ENCODE measurements at places on chromosomes 12 and 14.

GRCh38 chr12:115763982-115764621, 513.4 kb downstream of the MED13L start:
- H3K4me3 ChIP-seq, result no peak overlapping the region
- no peaks in the 10 kb centered on the region for H3K36me3 ChIP-seq
- no peaks in the 10 kb centered on the region for H3K27me3 ChIP-seq
- DNase-seq, result no peak
- no peak overlapping the region for H3K27ac ChIP-seq

- H3K36me3 ChIP-seq, result no peaks in the 10 kb centered on the region
- H3K4me3 ChIP-seq, result peak overlapping the region; percentile 66
- peak overlapping the region; percentile 84 for H3K27ac ChIP-seq
- H3K27me3 ChIP-seq, result no peaks in the 10 kb centered on the region
Observed at GRCh38 chr14:69259168-69259526, 811 bp upstream of the GALNT16 start.

- no peaks in the 10 kb centered on the region for H3K27me3 ChIP-seq
- no peak for DNase-seq
- H3K4me1 ChIP-seq, result no peaks in the 10 kb centered on the region
- H3K4me3 ChIP-seq, result no peak overlapping the region
Observed at GRCh38 chr12:12121061-12121460, 50.3 kb downstream of the BCL2L14 start.

- DNase-seq, result no peak
- H3K4me1 ChIP-seq, result no peaks in the 10 kb centered on the region
- no peaks in the 10 kb centered on the region for H3K36me3 ChIP-seq
- H3K4me3 ChIP-seq, result no peak overlapping the region
- H3K27me3 ChIP-seq, result peaks cover 3% of the 10 kb centered on the region
Observed at GRCh38 chr12:119019166-119019565, 37.8 kb downstream of the SRRM4 start.

DNA sequence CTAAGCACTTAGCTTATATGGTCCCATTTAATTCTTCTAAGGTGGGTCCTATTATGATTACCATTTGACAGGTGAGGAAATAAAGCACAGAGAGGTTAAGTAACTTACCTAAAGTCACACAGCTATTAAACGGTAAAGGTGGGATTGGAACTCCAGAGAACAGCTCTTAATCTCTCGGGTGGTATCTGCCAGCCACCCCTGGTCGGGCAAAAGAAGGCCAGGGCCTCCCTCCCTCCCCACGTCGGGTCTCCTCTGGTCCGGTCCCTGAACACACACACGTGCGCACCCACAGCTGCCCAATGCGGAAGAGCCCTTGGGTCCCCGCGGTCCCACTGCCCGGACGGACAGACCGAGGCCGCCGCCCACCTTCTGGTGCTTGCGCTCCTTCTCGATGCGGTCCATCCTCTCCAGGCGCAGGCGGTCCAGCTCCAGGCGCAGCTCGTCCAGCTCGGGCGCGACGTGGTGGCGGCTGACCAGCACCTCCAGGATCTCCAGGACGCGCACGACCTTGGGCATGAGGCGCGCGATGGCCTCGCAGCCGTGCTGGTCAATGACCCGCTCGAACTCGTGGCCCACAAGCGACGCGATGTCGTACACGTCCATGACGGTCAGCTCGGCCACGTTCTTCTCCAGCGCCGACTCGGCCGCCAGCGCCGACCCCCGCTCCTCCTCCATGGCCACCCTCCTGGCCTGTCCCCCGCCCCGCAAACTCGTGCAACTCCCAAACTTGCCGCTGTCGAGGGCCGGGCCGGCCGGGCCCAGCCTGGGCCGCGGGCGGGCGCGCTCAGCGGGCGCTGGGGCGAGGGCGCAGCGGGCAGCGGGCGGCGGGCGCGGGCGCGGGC, 490 bp downstream of the RILPL1 start:
- peaks cover 27% of the 10 kb centered on the region for H3K4me1 ChIP-seq
- H3K36me3 ChIP-seq, result no peaks in the 10 kb centered on the region
- H3K4me3 ChIP-seq, result peak overlapping the region; percentile 92
- DNase-seq, result peak; percentile 52
- H3K27ac ChIP-seq, result peak overlapping the region; percentile 87

GRCh38 chr14:99242816-99243721, 28.9 kb downstream of the BCL11B start:
- no peaks in the 10 kb centered on the region for H3K4me1 ChIP-seq
- peaks cover 29% of the 10 kb centered on the region for H3K27me3 ChIP-seq
- no peak overlapping the region for H3K4me3 ChIP-seq
- H3K36me3 ChIP-seq, result no peaks in the 10 kb centered on the region
- DNase-seq, result no peak

GRCh38 chr14:39251547-39251946, 17.8 kb downstream of the MIA2 start:
- no peaks in the 10 kb centered on the region for H3K36me3 ChIP-seq
- no peak overlapping the region for H3K27ac ChIP-seq
- no peak for DNase-seq
- no peaks in the 10 kb centered on the region for H3K27me3 ChIP-seq

DNA sequence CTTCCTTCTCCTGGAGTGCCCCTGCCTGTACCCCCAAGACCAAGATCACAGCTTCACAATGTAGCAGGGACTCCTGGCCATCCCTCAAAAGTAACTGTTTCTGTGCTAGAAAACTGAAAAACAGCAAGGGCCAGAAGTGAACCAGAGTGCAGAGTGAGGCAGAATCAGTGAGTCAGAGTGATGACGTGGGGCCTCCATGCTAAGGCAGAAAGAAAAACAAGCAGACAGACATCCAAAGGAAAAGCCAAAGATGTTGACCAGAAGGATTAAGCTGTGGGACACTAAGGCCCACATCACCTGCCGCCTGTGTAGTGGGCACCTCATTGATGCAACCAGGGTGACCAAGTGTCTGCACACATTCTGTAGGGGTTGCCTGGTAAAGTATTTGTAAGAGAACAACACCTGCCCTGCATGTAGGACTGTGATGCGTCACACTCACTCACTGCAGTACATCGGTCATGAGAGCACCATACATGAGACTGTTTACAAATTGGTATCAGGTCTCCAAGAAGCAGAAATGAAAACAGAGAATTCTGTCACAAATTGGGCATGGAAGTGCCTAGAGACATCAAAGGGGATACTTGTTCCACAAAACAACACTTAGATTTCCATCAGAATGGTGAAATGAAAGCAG, 51.2 kb downstream of the ARMH4 start:
- no peaks in the 10 kb centered on the region for H3K4me1 ChIP-seq
- H3K36me3 ChIP-seq, result no peaks in the 10 kb centered on the region
- H3K4me3 ChIP-seq, result no peak overlapping the region
- H3K27me3 ChIP-seq, result no peaks in the 10 kb centered on the region
- H3K27ac ChIP-seq, result no peak overlapping the region

DNA sequence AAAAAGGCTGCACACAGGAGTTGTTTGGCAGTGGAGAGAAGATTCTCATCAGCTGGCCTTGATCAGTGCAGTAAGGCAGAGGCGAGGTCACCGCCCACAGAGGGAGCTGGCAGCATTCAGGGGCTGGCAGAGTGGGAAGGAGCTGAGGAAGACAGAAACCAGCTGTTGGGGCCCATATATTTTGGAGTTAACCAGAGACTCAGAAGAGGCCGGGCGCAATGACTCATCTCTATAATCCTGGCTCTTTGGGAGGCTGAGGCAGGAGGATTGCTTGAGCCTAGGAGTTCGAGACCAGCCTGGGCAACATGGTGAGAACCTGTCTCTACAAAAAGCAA, 17.7 kb downstream of the SMCO2 start:
- peak; percentile 86 for DNase-seq
- no peak overlapping the region for H3K4me3 ChIP-seq
- H3K4me1 ChIP-seq, result peaks cover 9% of the 10 kb centered on the region
- H3K36me3 ChIP-seq, result no peaks in the 10 kb centered on the region
- H3K27me3 ChIP-seq, result no peaks in the 10 kb centered on the region

- H3K27me3 ChIP-seq, result peaks cover 4% of the 10 kb centered on the region
- no peaks in the 10 kb centered on the region for H3K4me1 ChIP-seq
- no peak overlapping the region for H3K4me3 ChIP-seq
Observed at GRCh38 chr12:52836042-52836466, 1.9 kb upstream of the KRT79 start.

DNA sequence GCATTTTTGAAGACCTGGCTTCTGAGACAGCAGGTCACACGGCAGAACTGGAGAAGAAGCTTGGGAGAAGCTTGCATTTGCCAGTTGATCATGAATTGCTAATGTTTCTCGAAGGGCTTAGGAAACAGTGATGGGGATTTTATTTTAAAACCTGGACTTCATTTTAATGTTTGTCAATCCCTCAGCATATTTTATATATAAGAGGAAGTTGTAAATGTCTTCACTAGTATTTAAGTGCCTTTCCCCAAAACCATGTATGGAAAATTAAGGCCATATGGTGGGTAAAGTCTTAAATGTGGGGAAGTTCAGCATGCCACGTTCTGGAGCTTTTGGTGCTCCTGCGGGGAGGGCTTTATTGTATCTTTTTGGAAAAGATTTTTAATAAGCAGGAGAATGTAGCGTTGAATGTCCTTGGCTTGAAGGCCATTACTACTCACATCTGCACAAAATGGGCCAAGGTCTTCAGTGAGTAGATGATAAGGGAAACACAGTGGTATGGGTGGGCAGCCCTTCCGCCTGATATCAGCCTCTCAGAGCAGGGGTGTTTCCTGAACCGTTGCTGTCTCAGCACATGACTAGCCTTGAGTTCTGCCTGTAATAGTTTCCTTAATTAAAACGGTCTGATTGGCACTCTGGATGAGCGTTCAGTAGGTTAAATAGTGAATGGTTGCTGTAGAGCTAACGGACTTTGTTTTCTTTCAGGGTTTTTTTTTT, 511.4 kb downstream of the PCNX1 start:
- DNase-seq, result no peak
- no peak overlapping the region for H3K27ac ChIP-seq
- no peaks in the 10 kb centered on the region for H3K27me3 ChIP-seq
- no peaks in the 10 kb centered on the region for H3K4me1 ChIP-seq
- no peaks in the 10 kb centered on the region for H3K36me3 ChIP-seq

GRCh38 chr12:108560321-108560721, 652 bp downstream of the SART3 start:
- peak overlapping the region; percentile 96 for H3K27ac ChIP-seq
- H3K4me3 ChIP-seq, result peak overlapping the region; percentile 86
- peaks cover 41% of the 10 kb centered on the region for H3K36me3 ChIP-seq
- H3K27me3 ChIP-seq, result no peaks in the 10 kb centered on the region
- H3K4me1 ChIP-seq, result peaks cover 76% of the 10 kb centered on the region
- no peak for DNase-seq

DNA sequence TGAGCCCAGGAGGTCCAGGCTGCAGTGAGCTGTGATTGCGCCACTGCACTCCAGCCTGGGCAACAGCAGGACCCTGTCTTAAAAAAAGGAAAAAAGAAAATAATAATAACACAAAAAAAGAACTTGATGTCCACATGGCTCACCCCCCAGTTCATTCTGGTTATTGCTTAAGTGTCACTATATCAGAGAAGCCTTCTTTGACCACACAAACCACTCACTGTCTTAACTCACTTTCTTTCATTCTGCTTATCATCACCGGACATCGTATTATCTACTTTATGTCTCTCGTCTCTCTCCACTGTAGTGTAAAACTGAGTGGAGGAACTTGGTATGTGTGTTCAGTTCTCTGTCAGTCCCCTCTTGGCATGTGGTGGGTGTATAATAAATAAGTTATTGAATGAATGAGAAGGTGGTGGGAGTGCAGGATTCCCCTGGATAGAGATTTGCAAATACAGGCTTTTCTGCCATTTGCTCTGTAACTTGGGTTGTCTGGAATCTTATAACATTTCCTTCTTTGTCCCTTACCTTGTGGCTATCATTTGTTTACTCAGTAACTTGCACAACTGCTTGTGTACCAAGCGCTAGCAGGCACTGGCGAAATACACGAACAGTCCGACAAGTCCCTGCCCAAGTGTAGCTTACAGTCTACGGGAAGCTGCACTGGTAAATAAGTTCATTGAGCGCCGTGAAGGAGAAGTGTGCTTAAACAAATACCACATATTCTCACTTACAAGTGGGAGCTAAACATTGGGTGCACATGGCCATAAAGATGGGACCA, 86.6 kb upstream of the TRAF3 start:
- H3K27ac ChIP-seq, result no peak overlapping the region
- DNase-seq, result no peak
- peaks cover 7% of the 10 kb centered on the region for H3K4me1 ChIP-seq
- no peaks in the 10 kb centered on the region for H3K36me3 ChIP-seq

DNA sequence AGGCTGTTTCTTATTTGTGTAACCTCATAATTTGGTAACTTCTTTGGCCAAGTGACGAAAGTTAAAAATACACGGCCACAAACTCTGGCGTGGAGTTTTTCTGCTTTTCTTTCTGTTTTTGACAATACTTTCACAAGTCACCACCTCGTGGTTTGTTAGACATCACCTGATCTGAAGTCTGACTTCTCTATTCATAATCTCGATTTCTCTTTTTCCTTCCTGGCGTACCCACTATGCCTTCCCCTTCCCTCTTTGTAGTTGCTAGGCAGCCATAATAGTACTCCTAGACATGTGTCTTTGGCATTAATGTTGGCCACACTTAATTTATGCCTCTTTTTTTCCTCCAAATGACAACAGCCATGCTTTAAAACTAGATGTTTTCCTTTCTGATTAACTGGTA, 97.6 kb downstream of the POLR3B start:
- DNase-seq, result no peak
- no peaks in the 10 kb centered on the region for H3K4me1 ChIP-seq
- no peak overlapping the region for H3K4me3 ChIP-seq
- no peaks in the 10 kb centered on the region for H3K36me3 ChIP-seq
- no peaks in the 10 kb centered on the region for H3K27me3 ChIP-seq
- H3K27ac ChIP-seq, result no peak overlapping the region

- peak overlapping the region; percentile 81 for H3K27ac ChIP-seq
- peak; percentile 75 for DNase-seq
- H3K4me3 ChIP-seq, result peak overlapping the region; percentile 92
Observed at GRCh38 chr14:59187802-59188460, 536 bp upstream of the DAAM1 start.

GRCh38 chr12:2960996-2961616, 1.9 kb downstream of the TEAD4 start:
- no peaks in the 10 kb centered on the region for H3K36me3 ChIP-seq
- H3K27me3 ChIP-seq, result no peaks in the 10 kb centered on the region
- DNase-seq, result no peak
- H3K4me3 ChIP-seq, result peak overlapping the region; percentile 74

- H3K27me3 ChIP-seq, result peaks cover 5% of the 10 kb centered on the region
- H3K27ac ChIP-seq, result no peak overlapping the region
- H3K36me3 ChIP-seq, result no peaks in the 10 kb centered on the region
Observed at GRCh38 chr12:4796694-4797482, 76.7 kb downstream of the GALNT8 start.

DNA sequence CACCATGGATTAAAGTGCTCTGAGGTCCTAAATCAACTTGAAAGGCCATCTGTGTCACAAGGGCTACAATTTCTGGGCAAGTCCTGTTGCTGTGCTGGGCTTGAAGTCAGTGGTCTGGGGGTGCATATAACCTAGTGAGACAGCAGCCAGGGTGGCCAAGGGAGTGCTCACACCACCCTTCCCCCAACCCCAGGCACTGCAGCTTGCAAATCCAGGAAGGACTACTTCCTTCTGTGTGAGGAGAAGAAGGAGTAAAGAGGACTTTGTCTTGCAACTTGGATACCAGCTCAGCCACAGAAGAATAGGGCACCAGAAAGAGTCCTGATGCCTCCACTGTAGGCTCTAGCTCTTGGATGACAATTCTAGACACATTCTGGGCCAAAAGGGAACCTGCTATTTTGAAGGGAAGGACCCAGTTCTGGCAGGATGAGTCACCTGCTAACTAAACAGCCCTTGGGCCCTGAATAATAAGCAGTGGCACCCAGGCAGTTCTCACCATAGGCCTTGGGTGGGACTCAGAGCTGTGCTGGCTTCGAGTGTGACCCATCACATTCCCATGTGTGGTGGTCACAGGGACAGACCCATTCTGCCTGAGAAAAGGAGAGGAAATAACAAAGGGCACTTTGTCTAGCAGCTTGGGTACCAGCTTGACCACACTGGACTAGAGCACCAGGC, 32.6 kb upstream of the DHRS7 start:
- H3K27me3 ChIP-seq, result no peaks in the 10 kb centered on the region
- H3K27ac ChIP-seq, result no peak overlapping the region
- no peaks in the 10 kb centered on the region for H3K4me1 ChIP-seq
- H3K4me3 ChIP-seq, result no peak overlapping the region
- H3K36me3 ChIP-seq, result no peaks in the 10 kb centered on the region
- DNase-seq, result no peak

Data from heart left ventricle (tissue), 16 donors.